Head of caudate nucleus (tissue), 42 donors: ENCODE measurements at places on chromosomes 5 and 9.

DNA sequence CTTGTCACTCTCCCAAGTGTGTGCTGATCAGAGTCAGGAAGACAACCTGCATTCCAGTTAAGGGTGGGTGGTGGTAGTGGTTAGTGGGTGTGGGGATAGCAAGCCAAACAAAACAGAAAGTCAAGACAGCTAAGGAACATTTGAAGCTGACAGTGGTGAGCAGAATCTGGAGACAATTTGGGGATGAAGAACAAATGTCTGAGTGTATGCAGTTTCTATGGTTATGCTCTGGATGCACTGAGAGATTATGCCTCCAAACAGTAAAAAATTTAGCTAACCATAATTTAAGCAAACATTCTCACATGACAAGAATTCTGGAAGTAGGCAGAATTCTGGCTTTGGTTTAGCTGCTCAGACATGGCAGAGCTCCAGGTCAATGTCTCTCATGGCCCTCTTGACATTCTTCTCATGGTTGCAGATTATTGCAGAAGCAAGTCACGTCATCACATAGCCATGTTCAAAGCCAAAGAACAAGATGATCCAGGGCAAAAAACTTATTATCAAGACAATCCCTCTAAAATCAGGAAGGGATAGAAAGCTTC, 148.7 kb downstream of the LURAP1L start:
- DNase-seq, result no peak

GRCh38 chr5:74452856-74453255, 187.7 kb downstream of the ENC1 start:
- no peak for DNase-seq

- DNase-seq, result no peak
Measured at GRCh38 chr5:5078009-5078897, 61.9 kb upstream of the ADAMTS16 start.

DNA sequence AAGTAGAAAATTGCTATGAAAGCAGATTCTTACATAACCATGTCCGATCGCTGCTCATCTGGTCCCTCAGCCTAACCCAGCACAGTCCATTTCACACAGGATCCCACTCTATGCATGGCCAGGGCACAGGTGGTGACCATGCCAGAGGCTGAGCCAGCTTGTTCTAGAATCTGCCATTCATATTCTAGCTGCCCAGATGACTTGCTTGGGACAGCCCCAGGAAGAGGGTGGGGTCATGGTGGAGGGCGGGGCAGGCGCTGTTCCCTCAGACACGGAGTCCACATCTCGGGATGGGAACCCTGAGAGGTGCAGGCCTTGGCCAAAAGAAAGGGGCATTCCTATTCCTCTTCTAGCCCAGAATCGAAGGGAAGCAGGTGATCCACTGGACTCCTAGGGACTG, 275.2 kb upstream of the IRX2 start:
- no peak for DNase-seq

GRCh38 chr9:74556685-74557084, 59.5 kb downstream of the RORB start:
- no peak for DNase-seq

DNA sequence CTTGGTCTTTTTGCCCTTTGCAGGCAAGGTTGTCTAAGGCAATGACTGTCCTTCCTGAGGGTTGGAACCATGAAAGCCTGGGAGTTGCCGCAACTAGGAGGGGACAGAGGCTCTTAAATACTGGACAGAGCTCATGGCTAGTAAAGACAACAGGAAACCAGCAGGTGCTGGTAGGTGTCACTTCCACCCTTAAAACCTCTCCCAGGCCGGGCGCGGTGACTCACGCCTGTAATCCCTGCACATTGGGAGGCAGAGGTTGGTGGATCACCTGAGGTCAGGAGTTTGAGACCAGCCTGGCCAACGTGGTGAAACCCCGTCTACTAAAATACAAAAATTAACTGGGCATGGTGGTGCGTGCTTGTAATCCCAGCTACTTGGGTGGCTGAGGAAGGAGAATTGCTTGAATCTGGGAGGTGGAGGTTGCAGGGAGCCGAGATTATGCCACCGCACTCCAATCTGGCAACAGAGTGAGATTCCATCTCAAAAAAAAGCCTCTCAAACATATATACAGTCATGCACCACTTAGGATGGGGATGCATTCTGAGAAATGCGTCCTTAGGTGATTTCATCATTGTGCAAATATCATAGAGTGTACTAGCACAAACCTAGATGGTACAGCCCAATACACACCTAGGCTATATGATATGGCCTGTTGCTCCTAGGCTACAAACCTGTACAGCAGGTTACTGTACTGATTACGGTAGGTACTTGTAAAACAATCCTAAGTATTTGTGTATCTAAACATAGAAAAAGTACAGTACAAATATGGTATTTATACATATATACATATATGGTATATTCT, 102.7 kb downstream of the HSPA4 start:
- no peak for DNase-seq

- no peak for DNase-seq
Measured at GRCh38 chr5:152072091-152072490, 147.4 kb upstream of the GLRA1 start.

- no peak for DNase-seq
Measured at GRCh38 chr5:76292620-76293322, 110.3 kb upstream of the IQGAP2 start.

- no peak for DNase-seq
Measured at GRCh38 chr9:96522366-96522765, 72.4 kb downstream of the HABP4 start.

DNA sequence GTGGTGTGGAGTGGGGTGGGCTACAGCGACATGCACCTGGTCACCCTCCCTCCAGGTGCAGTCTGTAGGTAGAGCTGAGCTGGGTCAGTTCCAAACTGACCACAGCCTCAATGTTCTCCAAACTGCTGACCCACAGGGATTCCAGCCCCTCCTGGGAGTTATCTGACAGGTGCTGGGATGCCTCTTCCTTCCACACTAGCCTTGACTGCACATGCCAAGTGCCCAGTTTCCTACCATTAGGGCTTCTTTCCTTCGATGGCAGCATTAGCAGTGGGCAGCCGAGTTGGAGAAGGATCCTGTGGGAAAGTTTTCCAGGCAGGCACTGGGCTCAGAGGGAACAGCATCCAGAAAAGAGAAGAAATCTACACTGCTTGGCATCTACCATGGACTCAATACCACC, 64.0 kb upstream of the GABRP start:
- no peak for DNase-seq

GRCh38 chr5:2190549-2190948, 307.8 kb upstream of the IRX4 start:
- DNase-seq, result no peak

DNA sequence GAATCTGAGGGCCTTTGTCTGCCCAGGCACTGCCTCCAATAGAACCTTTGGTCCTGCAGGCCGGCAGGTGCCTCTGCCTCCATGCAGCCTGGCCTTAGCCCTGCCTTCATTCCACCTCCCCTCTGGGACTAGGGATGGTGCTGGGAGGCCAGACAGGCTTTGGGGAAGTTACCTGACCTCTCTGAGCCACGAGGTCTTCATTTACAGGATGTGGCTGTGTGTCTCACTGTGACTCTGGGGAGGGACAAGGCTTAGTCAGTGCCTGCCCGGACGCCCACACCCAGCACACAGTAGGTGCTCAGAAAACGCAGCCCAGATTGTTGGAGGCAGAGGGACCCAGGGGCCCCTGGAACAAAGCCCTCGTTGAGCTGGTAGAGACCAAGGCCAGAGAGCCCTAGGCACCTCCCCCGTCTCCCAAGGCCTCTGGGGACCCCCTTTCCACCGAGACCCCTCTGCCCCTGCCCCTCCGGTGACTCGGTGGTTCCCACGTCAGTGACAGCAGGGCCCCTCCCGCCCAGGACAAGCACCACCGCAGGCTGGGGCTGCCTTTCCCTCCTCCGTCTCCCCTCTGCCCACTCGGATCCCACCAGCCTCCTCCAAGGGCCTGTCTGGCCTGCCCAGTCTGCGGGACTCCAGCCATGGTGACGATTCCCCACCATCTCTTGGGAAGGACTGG, 46.9 kb upstream of the EGFL7 start:
- no peak for DNase-seq

DNA sequence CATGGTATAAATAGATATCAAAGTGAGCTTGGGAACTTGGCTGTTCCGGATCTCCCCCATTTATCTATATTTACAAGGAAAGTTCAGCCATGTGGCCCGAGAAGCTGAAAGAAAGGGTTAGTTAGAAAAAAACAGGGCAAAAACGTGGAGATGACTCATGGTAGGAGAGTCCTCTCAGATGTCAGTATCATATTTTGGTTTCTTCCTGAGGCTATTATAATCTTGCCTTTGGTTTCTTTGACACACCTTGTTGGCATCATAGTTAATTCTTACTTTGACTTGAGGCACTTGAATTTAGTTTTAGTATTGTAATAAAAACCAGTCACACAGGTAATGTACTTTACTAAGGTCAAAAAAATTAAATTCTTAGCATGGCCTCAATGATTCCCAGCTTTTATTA, 59.9 kb downstream of the GABRA6 start:
- DNase-seq, result no peak

DNA sequence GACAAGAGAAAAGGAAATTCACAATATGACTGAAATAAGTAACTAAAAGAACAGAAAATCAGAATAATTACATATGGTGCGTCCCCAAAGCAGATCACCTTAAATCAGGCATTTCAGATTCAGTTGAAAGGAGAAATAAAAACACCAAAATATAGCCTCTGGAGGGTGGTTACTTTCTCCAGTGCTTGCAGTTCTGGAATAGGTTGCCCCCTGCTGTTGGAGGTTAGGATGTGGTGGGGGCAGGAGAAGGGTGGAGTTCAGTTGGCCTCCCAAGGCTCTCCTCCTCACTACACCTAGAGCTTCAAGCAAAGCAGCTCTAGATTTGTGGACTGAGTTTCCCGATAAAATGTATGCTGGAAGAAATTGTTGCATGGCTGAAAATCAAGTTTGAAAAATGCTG, 338.2 kb upstream of the TLE4 start:
- no peak for DNase-seq

GRCh38 chr9:130624154-130624553, 40.2 kb upstream of the PRDM12 start:
- no peak for DNase-seq

DNA sequence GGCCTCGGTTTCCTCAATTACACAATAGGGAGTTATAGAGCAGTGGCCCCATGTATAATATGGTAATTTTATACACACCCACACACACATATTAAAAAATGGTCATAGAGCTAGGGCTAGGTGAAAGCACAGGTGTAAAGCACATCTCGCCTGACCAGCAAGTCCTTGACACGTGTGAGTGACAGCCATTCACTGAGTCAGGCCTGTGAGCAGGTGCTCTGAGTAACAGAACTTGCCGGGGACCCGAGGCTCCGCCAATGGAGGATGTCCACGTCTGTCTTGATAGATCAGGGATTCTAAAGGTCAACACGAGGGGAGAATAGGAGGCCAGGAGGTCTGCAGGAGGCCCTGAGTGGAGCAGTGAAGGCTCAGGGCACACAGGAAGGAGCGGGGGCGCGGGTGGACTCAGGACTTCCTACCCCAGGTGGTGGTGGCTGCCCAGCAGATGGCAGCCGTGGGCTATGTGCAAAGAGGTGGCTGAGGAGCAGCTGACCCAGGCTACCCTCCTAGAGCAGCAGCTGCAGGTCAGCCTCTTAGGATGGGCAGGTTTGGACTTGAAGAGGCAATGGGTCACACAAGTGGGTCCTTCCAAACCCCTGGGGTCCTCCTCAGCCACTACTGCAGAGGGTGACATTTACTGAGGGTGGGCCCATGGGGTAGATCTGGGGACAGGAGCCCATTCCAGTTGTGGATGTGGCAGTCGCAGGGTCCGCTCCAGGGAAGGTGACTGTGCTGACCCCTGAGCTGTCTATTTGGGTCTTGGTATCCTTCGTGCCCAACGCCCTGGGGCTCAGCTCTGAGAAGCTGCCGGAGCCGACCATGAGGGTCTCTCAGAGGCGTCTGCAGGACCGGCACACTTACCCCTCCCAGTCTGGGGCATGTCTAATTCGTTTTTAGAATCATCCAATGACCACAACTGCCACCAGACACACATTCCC, 45.9 kb downstream of the PRRT1B start:
- DNase-seq, result peak; percentile 82

DNA sequence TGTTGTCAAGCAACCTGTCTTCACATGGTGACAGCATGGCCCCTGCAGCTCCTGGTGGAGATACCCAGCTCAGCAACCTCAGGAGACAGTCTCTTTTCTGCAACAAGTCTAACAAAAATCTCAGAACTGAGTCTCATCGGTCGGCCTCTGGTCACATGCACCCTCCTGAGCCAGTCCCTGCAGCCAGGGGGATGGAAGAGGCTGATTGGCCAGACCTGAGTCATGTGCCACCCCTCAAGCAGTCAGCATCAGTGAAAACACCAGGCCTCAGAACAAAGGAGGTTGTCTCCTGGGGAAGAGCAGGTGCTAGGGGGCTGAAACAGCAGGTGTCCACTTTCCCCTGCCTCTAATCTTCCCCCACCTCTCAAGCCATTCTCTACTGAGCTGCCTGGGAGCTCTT, 54.4 kb downstream of the SMIM23 start:
- no peak for DNase-seq

DNA sequence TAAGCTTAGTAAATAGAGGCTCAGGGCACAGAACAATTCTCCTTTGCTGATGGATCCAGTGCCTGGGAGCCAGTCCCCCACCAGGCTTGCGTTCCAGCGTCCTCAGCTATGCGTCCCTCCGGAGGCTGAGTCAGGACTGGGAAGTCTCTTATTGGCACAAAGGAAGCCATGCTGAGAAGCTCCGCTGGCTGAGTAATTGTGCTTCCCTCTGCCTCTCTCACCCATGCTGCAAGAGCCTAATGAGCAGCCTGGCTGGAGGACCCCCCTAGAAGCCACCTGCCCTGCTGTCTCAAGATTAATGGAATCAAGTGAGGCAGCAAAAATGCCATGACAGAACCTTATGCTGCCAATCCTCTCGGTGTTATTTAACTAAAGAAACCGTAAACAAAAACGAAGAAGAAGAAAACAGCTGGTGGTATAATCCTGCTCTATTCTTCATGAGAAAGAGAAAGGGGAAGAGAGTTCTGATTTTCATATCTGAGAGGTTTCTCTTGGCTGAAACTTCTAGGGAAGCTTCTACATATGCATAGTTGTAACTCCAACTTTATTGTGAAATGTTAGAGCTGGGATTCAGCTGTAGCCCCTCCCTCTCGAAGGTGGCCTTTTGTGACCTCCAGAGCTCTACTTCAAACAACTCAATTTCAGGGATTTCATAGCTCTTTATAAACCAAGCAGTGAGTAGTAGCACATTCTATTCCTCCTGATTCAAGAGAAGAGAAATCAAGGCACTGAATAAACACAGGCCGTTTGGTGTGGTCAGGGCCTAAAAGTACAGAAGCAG, 185.4 kb upstream of the SEMA6A start:
- DNase-seq, result no peak

GRCh38 chr5:15933259-15934207, 246.1 kb downstream of the MARCHF11 start:
- DNase-seq, result no peak

DNA sequence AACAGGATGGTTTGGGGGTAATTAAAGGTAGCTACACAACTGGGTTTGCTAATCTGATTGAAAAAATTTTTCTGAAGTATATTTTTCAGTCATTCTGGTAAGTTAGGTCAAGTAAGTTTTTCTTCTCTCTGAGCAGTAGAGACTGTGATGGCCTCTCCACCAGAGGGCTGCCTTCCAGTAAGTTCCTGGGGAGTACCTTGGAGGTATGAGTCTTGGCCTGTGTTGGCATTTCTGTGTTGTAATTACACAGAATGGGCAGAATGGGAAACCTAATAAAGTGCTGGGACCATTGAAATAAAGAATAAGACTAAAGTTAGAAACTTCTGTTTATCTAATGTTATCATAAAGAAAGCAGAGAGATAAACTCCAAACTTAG, 430.8 kb downstream of the ARHGEF28 start:
- DNase-seq, result no peak

- DNase-seq, result no peak
Measured at GRCh38 chr5:2773327-2773726, 21.9 kb upstream of the IRX2 start.
